ENCODE measurements at places on chromosomes 2 and 18.

DNA sequence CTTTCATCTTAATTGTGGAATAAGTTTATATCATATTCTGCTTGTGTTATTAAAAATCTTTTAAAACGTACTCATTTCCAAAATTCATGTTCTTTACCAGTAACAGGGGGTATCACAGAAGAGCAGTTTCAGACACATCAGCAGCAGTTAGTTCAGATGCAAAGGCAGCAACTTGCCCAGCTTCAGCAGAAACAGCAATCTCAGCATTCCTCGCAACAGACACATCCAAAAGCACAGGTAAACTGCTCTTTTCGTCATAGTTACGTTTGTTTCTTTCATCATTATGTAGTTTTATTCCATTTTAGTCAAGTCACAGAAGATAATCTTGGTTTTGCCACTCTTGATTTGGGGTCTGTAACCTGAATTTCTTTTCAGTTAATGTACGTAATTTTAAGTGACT lies 93.5 kb upstream of the KIF5C start:
- no peak for DNase-seq

GRCh38 chr2:98663511-98664090 lies 55.2 kb downstream of the UNC50 start:
- peak; percentile 79 for DNase-seq

DNA sequence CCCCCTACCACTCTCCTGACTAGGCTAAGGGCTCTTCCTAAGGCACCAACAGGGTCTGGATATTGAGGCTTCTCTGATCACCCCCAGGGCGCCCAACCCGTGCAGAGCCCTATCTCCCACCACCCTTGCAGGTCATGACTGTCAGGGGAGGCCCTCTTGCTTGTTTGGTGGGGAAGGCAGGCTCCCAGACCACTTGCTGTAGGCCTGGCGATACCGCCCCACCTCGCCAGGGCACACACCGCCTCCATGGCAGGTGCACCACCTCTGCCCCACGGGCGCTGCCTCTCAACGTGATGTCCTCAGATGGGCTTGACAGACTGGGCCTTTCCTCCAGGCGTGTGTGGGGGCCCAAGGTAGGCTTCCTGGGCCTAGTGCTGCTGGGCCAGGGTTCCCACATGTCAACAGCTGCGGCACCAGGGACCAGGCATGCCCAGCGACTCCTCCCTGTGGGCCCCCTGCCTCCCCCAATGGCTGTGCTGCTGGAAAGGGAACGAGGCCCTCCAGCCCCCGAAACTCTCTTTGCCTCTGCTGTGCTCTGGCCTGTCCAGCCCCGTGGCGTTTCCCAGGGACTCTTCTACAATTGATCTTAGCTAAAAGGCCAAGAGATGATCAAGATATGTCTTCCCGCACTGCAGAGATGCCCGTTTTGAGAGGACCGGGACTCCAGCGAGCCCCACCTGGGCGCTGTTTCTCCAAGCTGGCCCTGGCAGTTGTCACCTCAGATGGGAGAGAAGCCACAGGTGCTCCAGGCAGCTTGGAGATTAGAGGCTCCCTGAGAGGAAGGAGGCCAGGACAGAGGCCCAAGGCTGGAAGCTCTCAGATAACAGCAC lies 7.5 kb downstream of the NPPC start:
- DNase-seq = no peak

- no peak for DNase-seq
Measured at GRCh38 chr2:120863146-120863545, 127.5 kb downstream of the GLI2 start.

DNA sequence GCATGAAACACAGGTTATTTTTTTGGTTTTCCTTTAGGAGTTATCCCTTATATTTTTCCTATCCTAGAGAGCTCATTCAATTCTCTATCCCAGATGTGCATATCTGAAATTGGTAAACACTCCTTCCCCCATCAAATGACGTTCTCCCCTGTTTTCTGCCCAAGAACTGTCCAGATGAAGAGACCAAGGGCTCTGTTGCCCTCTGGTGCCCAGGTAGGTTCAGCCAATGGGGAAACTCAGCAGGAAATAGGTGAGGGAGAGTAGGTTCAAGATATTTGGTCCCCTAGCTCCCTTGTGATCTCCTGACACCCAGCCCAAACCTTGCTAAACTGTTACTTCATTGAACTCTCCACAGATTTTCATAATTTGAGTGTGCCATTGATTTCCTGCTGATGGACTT lies 14.1 kb upstream of the INO80C start:
- DNase-seq = no peak

- DNase-seq = no peak
Measured at GRCh38 chr18:63002305-63002704, 287.0 kb downstream of the PHLPP1 start.

DNA sequence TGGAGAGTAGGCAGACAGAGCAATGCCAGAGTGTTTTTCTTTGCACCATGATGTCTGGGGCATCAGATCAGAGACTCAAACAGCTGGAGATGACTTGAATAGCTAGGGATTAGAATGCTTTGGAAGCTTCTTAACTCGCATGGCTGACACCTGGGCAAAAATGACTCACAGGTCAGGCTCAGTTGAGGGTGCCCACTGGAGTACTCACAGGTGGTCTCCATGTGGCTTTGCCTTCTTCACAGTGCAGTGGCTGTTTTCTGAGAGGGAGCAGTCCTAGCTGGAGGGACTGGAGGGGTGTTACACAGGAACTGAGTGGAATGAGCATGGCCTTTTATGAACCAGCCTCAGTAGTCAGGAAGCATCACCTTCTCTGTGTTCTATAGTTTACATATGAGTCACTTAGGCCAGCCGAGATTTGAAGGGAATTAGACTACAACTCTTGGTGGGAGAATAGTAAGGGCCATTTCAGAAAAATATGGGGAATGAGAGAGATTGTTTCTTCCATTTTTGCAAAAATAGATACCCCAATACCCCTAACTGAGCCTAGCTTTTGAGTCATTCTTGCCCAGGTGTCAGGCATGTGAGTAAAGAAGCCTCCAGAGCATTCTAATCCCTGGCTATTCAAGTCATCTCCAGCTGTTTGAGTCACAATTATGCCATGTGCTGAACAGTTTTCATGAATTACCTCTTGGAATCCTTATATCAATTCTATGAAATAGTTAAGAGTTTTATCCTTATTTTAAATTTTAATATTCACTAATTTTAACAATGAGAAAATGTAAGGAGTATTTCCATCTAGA lies 7.1 kb upstream of the PPP1R1C start:
- no peak for DNase-seq

GRCh38 chr2:72570413-72570812 lies 255.4 kb downstream of the EXOC6B start:
- DNase-seq = no peak

GRCh38 chr2:144274131-144274530 lies 245.8 kb downstream of the ZEB2 start:
- DNase-seq = no peak

DNA sequence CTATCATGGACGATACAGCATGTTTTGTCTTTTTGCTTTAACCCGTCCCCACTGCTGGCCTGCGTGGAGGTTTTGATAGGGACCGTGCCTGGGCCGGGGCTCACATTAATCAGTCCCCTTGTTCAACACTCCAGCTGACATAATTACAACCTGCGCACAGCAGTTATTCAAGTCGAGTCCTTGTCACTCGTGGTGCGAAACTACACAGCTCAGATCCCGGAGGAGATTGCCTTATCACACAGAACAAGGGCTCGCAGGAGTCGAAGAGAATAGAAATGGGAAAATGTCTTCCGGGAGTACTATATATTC lies 304.4 kb downstream of the ZNF407 start:
- no peak for DNase-seq

- DNase-seq = no peak
Measured at GRCh38 chr2:85737481-85737880, 16.3 kb upstream of the ATOH8 start.

GRCh38 chr18:66676699-66677098 lies 72.8 kb upstream of the CDH19 start:
- no peak for DNase-seq

DNA sequence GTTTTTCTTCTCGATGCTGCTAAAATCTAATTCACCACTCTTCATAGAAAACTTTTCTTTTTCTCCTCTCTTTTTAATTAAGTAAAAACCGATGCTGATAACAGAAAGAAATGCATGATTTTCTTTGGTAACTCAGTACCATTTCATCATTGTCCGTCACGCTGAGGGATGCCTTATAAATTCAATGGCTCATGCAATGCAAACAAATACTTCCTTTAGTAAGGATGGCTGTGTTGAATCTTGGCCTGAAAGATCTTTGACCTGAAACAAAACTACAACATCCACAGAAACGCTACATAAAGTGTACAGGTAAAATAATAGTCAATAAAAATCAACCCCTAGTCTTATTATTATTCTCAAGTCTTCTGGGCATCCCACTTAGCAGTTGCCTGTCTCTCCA lies 261.4 kb downstream of the SLC8A1 start:
- no peak for DNase-seq

- DNase-seq = no peak
Measured at GRCh38 chr2:74984947-74985637, 26.6 kb downstream of the POLE4 start.

- DNase-seq = no peak
Measured at GRCh38 chr2:133296401-133296800, 271.9 kb downstream of the NCKAP5 start.

GRCh38 chr2:152627351-152627957 lies 89.8 kb downstream of the PRPF40A start:
- DNase-seq = no peak

GRCh38 chr2:237628247-237629187 lies 1.1 kb downstream of the LRRFIP1 start:
- no peak for DNase-seq

GRCh38 chr2:196125596-196125995 lies 45.8 kb downstream of the STK17B start:
- DNase-seq = no peak

- no peak for DNase-seq
Measured at GRCh38 chr2:218329027-218329825, 27.4 kb upstream of the CATIP start.

- DNase-seq = peak; percentile 12
Measured at GRCh38 chr2:176105730-176106580, 1.1 kb upstream of the HOXD11 start.
